ENCODE measurements at places on chromosomes 2 and 18.

DNA sequence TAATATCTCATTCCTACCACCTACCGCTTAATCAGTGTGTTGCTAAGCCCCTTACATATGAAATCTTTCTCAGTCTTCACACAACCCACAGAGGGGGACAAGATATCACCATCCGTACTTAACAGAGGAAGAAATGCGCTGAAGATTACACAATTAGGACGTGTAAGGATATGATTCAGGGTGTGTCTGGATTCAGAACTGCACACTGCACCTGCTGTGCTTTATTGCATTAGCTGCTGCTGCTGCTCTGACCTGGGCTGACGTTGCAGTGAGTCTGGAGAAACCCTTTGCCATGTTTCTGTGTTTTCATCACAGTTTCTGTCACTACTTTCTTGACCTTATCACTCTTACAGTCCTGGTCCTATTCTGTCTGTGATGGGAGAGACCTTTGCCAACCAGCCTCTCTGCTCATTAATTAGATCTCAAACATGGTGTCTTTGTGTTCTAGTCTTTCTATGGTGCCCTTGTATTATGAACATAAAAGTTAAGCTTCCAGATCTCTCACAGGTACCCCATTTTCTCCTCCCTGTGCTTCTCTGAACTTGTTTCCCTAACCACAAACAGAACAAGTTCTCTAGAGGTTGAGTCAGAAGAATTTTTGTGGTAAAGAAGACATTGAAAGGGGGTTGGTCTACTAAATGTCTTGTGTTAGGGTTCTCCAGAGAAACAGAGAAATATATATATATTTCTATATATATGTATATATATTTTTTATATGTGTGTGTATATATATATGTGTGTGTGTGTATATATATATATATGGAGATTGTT, 92.9 kb upstream of the CYP1B1 start:
- DNase-seq: no peak

DNA sequence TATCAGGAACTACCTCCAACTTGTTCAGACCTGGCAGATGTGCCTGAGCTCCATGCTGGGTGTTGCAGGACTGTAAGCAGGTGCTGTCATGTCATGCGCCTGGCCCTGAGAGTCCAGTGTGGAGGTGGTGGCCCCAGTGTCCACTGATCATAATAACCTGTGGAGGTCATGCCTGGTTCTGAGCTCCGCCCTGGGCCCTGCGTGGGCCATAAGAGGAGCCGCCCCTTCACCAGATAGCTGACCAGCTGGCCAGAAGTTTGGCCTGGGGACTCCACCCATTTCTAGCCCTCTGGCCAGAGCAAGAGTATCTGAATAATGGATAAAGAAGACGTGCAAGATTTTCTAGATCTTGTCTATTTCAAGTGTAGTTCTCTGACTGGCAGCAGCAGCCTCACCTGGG, 72.4 kb downstream of the CTIF start:
- no peak for DNase-seq

- no peak for DNase-seq
Observed at GRCh38 chr2:102141970-102142828, at the start of gene IL1R1. TSS of gene IL1R1 (plus strand) at chr2:102142746. CDS start at chr2:102157725, 14,979 bp downstream.

GRCh38 chr2:236986524-236987330, 99.0 kb upstream of the COPS8 start:
- no peak for DNase-seq

GRCh38 chr2:141515931-141516330, 614.9 kb downstream of the LRP1B start:
- no peak for DNase-seq

DNA sequence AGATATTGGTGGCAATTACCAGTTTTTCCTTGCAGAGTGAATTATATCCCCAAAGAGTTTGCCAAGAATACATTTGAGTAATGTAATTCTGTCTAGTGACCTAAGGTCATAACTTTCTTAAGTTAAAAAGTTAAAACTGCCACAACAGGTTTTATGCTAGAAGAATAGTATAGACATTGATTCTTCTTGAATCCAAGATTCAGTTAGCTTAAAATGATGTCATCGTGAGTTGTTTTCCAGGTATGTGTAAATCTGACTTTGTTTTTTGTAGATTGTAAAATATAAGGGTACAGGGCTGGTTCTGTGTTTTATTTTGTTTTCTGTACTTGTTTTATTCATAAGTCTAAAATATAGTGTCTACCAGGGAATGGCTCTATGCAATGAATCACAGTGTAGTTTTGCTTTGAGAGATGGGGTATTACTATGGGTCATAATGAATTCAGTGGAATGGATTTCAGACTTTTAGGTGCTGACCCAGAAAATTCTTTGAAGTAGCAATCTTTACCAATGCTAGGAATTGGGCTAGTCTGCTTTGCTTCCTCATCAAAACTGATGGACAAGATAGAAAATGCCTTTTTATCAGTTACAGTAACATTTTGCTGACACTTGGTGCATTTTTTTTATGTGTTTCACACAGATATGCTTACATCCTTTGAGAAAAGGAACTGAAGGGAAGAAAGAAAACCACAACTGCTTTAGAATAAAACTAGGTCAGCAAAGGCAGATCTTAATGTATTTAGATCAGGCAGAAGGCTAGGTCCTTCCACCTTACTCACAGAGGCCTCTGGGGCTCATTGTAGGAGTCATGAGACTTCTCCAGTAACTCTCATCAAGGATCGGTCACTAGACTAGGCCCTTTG, 20.8 kb upstream of the MGAT5 start:
- no peak for DNase-seq

- DNase-seq: no peak
Observed at GRCh38 chr2:54074606-54075341, 40.6 kb upstream of the ACYP2 start.

- DNase-seq: no peak
Observed at GRCh38 chr2:129673234-129673633, 306.2 kb upstream of the RAB6C start.

GRCh38 chr18:8001711-8002301, 434.7 kb downstream of the PTPRM start:
- DNase-seq: no peak

GRCh38 chr18:13262839-13263691, 44.5 kb downstream of the LDLRAD4 start:
- DNase-seq: no peak

DNA sequence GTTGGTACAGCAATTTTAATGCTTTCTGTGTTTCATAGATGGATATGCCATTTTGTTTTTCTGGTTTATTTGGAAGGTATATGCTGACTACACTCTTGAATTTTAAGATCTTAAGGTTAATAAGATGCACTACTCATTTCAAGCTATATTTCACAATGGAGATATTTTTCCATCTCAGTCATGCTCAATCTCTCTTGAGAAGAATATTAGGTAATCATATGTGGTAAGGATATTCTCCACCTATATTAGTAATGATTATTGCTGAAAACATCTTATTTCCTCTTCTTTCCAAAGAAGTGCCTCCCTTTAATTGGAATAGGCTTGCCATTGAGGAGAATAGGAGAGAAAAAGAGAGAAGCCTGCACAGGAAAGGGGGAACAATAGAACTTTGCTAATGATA, 40.1 kb downstream of the EPB41L3 start:
- no peak for DNase-seq

DNA sequence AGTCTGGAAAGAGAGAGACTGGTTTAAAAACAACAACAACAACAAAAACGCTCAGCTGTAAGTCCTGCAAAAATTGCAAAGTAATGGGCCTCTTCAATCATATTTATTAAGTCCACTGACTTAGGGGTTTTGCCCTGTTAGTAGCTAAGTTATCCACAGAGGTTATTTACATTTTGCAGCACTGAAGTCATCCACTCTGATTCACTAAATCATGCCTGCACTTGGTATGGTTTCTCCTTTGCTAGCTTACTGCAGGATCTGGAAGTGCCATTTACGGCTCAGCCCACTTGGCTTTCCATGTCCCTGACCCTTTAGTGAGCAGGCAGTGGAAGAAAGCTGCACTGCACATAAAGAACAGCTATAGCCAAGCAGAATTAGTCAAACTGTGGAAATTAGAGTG, 484.4 kb downstream of the NRXN1 start:
- no peak for DNase-seq

- DNase-seq: no peak
Observed at GRCh38 chr2:171004833-171005232, 75.8 kb downstream of the GORASP2 start.

DNA sequence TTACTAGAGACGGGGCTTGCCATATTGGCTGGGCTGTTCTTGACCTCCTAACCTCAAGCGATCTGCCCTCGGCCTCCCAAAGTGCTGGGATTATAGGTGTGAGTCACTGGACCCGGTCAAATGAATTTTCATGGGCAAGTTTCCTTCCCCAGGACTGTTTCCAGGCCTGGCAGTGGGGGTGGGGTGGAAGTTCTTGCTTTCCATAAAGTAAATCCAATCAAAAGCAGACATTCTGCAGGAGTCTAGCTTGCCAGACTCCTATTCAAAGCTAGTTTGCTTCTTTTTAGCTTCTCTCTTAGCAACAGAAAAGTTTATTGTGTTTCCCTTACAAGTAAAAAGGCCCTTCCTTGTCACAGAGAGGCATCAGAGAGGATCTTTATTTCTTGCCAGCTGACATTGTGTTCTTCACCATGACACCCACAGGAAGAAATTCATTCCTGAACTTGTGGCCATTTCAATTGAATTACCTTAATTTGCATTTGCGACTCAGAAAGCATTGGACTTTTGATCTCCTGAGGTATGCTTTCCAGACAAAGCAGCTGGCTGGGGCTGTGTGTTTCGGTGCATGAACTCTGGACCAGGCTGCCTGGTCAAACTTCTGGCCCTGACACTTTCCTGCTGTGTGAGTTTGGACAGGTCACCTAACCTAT, 37.9 kb downstream of the LYPD1 start:
- DNase-seq: no peak

GRCh38 chr2:141411419-141411818, 719.4 kb downstream of the LRP1B start:
- DNase-seq: no peak

DNA sequence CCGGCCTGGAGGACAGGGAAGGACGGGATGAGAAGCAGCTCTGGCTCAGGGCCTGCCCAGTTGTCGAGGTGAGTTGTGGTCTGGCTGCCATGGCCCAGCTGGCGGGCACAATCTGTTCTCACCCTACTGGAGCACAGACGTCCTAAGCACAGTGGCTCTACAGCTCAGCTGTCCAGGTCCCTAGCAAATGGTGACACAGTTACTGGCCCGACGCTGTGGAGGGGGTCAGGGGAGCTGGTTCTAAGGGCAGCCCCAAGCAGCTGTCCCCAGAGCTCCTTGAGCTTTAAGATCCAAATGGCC, 32.9 kb downstream of the KCNK3 start:
- no peak for DNase-seq

DNA sequence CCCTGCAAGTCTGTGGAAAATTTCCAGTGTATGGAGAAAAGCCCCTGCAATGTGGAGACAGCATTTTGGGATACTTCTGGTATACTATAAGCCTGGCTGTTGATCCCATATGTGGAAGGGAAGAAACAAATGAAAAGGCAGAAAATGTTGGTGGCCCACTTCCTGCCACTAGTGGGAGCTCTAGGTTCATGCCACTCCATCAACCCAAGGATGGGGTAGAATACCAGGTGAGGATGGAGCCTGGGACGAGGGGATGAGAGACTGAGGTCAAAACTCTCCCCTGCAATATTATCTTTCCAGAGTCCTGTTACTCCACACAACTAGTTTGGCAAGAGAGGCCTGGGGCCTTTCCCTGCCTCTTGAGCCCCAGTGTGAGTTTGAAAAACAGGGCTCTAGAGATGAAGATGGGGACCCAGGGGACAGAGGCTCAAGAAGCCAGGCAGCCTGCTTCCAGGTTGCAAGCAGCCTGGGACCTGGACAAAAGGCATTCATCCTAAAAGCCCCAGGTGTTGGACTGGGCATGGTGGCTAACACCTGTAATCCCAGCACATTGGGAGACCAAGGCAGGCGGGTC, 31.9 kb downstream of the BMP10 start:
- DNase-seq: no peak

- DNase-seq: no peak
Observed at GRCh38 chr2:70620020-70620419, 66.4 kb upstream of the TGFA start.

DNA sequence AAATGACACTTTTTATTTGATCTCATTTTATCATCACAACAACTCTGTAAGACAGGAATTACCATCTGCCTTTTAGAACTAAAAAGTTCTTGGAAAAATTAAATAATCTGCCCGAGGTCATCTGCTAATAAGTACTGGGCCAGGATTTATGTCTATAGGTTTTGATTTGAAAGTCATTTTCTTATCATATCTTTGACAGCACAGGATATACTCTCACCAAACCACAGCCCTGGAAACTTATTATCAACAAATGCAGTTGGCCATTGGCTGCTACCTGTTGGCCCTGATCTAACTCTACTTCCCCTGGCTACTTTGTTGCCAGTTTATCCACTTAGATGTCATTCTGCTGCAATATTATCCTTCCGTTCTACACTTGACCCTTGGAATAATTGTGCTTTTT, 354.6 kb downstream of the RAD51AP2 start:
- DNase-seq: no peak

- DNase-seq: no peak
Observed at GRCh38 chr18:13051950-13052349, 60.8 kb downstream of the CEP192 start.
